ENCODE measurements at places on chromosomes 6 and 20.

- no peak for DNase-seq
Measured at GRCh38 chr6:11814106-11814505, 35.5 kb upstream of the ADTRP start.

GRCh38 chr6:117564681-117565080, 37.6 kb downstream of the GOPC start:
- DNase-seq, result no peak

DNA sequence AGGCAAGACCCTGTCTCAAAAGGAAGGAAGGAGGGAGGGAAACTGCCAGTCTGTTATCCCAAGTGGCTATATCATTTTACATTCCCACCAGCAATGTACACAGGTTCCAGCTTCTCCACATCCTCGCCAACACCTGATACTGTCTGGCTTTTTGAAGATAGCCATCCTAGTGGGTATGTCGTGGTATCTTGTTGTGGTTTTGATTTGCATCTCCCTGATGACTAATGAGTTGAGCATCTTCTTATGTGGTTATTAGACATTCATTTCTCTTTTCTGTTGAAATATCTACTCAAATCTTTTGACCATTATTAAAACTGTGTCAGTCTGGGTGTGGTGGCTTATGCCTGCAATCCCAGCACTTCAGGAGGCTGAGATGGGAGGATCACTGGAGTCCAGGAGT, 47.9 kb upstream of the ARID1B start:
- DNase-seq, result no peak

DNA sequence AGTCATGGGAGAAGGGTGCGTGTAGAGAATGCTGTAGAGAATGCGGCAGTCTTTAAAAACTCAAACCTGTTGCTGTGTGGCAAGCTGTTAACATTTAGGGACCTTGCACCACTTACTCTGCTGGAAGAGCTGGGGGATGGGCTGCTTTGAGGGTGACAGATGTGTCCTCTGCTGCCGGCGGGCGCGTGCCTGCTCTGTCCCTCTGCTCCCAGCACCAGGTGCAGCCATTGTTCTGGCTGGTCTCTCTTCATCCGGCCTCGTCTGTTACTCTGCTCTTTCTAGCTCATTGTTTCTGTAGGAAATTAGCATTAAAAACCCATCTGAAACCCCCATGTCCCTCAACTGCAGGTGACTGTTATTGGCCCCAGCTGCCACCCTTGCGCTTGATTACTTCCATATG, 78.5 kb downstream of the CBFA2T2 start:
- no peak for DNase-seq

DNA sequence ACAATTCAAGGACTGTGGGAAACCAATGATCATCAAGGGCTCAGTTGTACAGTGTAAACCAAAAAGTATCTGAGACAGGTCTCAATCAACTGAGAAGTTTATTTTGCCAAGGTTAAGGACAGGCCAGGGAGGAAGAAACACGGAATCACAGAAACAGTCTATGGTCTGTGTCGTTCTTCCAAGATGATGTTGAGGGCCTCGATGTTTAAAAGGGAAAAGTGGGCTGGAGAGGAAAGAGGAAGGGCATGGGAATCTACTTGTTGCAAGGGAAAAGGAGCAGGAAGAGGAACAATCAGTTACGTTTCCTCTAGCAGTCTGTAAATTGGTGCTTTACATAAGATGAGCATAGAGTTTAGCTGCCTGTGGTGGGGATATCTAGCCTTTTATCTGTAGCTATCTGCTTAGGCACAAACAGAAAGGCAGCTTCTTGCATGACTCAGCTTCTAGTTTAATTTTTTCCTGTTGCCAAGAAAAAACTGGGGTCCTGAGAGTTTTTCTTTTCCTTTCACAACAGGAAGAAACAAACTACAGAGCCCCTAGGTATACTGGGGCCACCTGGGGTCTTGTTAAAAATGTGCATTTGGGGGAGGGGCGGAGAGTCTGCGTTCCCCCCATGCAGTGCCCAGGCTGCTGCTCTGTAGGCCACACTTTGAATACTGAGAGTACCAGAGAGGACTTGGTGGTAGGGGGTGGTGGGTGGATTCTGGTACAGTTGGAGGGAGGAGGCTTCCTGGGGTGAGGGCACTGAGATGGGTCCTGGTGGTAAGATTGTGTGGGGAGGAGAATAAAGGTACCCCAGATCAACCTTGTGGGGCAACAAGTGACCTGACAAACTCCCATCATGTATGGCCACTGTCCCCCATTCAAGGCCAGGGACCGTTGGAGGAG, 35.3 kb upstream of the EZR start:
- DNase-seq, result no peak

- no peak for DNase-seq
Measured at GRCh38 chr6:67433124-67433523, 1202.0 kb upstream of the ADGRB3 start.

GRCh38 chr6:101429270-101429669, 35.8 kb downstream of the GRIK2 start:
- DNase-seq, result no peak

DNA sequence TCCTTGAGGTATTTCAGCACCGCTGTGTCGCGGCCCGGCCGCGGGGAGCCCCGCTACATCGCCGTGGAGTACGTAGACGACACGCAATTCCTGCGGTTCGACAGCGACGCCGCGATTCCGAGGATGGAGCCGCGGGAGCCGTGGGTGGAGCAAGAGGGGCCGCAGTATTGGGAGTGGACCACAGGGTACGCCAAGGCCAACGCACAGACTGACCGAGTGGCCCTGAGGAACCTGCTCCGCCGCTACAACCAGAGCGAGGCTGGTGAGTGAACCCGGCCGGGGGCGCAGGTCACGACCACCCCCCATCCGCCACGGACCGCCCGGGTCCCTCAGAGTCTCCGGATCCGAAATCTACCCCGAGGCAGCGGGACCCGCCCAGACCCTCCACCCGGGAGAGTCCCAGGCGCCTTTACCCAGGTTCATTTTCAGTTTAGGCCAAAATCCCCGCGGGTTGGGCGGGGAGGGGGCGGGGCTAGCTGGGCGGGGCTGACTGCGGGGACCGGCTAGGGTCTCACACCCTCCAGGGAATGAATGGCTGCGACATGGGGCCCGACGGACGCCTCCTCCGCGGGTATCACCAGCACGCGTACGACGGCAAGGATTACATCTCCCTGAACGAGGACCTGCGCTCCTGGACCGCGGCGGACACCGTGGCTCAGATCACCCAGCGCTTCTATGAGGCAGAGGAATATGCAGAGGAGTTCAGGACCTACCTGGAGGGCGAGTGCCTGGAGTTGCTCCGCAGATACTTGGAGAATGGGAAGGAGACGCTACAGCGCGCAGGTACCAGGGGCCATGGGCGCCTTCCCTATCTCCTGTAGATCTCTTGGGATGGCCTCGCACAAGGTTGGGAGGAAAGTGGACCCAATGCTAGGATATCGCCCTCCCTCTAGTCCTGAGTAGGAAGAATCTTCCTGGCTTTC, 693 bp downstream of the HLA-F start:
- peak; percentile 56 for DNase-seq

GRCh38 chr20:44019638-44020335, 105.1 kb downstream of the TOX2 start:
- DNase-seq, result no peak

- no peak for DNase-seq
Measured at GRCh38 chr20:59745716-59746115, 141.4 kb downstream of the PHACTR3 start.

DNA sequence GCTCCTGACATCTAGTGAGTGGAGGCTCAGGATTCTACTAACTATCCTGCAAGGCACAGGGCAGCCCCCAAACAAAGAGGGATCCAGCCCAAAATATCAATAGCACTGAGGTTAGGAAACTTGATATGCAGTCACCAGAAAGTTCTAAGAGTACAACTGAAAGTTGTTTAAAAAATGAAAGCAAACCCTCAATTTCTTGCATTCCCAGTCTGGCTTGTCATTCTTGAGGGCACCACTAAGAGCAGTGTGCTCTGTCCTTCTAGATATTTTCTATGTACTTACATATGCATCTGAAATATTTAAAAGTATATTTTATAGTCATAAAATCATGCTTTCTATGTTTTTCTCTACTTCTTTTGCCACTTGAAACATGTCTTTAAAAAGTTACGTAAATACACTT, 35.9 kb downstream of the CST8 start:
- DNase-seq, result no peak

GRCh38 chr20:59605601-59606364, 1.4 kb downstream of the PHACTR3 start:
- no peak for DNase-seq

DNA sequence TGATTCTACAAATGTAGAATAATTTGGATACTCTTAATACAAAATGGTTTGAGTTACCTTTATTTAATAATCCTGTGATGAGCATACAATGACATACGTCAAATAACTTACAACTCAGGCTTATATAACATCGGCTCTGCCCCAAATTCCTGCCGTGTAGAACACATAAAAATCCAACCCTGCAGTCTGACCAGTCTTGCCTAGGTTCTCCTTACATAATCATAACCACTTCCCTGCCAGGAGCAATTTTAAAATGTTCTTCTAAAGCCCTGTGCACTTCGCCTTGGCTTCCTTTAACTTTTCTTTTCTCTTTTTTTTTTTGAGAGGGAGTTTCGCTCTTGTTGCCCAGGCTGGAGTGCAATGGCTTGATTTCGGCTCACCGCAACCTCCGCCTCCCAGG, 16.2 kb upstream of the IER3 start:
- no peak for DNase-seq

DNA sequence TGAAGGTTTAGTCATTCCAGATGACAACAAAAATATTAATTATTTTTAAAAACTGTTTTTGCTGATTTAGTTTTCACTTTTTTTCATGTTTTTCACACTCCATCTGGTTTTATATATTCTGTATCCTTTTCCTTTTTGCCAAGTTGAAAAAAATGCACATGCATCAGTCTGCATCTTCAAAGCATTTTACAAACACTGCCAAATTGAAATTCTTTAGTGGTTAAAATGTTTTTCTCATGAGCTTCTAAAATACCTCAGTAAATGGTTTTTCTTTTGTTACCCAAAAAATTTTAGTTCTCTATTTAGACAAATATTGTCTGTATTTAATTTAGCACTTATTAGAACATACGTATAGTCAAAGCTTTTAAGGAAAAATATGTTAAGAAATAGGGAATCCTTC, 386.9 kb upstream of the HSF2 start:
- DNase-seq, result no peak

DNA sequence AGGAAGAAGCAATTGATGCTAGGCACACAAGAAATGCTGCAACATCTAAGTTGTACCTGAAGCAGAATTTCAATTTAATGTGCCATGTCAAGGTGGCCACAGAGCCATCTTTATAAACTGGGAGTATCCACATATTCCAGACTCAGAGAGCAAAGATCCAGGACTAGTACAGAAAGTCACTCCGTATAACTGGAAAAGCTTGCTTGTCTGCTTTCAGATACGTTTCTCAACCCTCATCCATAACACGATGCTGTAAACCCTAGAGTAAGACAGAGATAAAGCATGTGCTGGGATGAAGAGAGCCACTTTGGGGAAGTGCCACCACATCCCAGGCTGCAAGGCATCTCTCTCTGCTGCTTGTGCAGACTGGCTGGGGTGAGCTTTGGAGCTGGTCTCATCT, 134.7 kb downstream of the PACRG start:
- no peak for DNase-seq

GRCh38 chr20:9331707-9332435, 182.5 kb upstream of the LAMP5 start:
- no peak for DNase-seq

GRCh38 chr6:47529734-47530133, 52.1 kb downstream of the CD2AP start:
- DNase-seq, result no peak

DNA sequence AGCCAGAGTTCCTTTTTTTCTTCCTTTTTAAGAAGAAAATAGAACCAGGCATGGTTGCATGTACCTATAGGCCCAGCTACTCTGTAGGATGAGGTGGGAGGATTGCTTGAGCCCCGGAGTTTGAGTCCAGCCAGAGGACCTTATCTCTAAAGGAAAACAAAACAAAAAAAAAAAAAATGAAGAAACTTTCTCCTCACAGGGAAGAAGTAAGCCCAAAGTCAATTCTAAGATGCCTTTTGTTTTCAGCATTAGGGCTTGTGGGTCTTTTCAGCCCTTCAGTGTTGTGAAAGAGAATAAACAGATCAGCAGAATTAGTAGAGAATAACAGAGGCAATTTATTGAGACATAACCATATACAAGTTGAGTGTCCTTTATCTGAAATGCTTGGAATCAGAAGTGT, 26.8 kb downstream of the ZNF451 start:
- DNase-seq, result no peak

DNA sequence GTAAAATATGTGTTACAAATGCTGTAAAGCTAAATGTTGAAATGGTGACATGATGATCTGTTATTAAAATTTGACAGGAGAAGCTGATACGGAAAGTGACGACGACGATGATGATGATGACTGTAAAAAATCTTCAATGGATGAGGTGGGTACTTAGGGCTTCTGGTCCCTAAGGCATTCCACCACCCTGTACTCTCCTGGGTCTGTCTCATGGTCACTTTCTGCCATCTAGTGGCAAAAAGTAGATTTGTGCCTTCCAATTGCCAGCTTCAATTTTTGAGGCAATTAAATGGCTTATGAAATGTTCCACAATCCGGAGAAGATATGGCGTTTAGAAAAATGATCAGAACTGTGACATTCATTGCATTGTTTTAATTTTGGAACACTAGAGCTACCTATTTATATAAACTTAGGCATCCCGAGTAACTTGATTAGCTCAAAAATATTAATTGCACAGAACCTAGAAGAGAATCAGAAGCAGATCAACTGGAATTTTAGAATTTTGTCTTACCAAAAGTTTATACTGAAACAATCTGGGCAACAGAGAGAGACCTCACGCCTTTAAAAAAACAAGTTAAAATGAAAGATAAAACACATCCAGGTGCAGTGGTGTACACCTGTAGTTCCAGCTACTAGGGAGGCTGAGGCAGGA, 346.5 kb upstream of the PLCB4 start:
- no peak for DNase-seq

DNA sequence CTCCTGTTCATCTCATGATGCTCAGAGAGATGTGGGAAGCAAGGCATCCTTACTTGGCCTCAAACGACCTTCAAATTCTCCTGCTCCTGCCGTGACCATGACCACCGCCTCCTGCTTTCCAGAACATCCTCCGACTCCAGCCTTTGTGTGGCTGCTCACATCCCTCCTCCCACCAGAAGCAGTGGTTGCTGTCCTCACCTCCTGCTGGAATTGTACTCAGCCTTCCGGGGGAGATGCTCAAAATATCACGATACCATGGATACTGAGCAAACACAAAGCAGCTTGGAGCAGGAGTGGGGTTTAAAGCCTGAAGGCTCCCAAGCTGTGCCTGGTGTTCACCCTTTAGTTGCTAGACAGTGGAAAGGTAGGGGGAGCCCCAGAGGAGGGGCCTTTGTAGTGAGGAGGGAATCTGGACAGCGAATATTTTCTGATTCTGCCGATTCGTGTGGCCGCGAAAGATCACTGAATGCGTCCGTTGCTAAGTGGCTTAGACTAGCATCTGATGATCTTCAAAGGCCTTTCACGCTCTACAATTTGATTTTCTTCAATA, 9.3 kb upstream of the DUSP22 start:
- DNase-seq, result no peak

DNA sequence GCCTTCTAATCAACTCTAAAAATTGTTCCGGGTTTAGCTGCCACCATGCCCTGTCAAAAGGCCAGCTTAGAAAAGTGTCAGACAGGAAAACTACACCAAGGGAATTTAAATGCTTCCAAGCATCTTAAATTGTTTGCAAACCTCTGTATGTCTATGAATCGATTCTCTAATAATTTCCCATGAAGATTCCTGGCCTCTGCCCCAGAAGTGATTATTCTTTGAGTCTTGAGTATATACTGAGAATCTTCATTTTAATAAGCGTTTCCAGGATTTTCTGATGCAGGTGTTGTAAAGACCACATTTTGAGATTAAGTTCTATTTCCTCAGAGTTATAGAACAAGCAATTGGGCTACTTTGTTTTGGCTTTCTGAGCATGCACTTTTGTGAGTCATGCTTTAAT, 471.8 kb upstream of the JAG1 start:
- no peak for DNase-seq

- DNase-seq, result no peak
Measured at GRCh38 chr6:106557837-106558236, 71.5 kb downstream of the RTN4IP1 start.

Data from activated CD4-positive, CD25-positive, alpha-beta regulatory T cell (primary cell).